Activated CD8-positive, alpha-beta T cell treated with anti-CD3 and anti-CD28 coated beads, Interleukin-2, amount 10 ng/mL, durations not matched to agents 7 days and 5 days (primary cell): ENCODE measurements at places on chromosomes 12 and 14. TPM values are rescaled to one million over a fixed set of nuclear protein-coding genes. Genes with fewer than 3 reads are reported as not detected.

GRCh38 chr14:95480109-95480886 lies 36.2 kb downstream of the SYNE3 start:
- no peak for DNase-seq

DNA sequence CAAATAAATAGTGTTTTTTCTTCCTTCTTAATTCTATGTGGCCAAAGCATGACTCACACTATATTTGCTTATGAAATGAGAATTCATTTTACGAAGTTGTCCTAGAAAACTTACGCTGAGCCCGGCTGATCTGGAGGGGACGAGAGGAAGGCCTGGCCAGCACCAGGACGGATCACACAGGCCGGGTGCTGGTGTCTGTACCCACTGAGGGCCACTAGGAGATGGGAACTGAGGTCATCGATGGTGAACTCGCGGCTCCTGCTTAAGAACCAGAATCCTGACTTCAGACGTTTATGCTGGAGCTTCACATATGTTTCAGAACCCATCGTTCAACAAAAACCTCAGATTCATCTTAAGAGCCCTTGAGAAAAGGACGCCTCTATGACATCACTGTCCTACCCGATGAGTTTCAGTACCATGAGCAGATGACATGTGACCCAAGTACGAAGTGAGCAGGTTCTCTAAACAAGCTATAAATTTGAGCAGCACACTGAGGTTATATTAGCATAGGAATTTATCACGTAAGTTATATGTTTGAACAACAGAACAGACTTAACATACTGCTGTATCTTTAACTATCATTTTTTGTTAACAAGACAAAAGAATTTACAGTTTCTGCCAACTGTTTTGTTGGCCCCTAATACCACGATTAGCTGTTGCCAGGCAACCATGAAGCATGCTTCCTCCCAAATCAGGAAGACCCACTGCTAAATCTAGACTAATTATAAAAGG lies 111.9 kb downstream of the FOXN3 start:
- DNase-seq = no peak

Gene SCNN1A
- 0.47 TPM for total RNA-seq

GRCh38 chr12:89695830-89696229 lies 12.8 kb downstream of the ATP2B1 start:
- no peak for DNase-seq

DNA sequence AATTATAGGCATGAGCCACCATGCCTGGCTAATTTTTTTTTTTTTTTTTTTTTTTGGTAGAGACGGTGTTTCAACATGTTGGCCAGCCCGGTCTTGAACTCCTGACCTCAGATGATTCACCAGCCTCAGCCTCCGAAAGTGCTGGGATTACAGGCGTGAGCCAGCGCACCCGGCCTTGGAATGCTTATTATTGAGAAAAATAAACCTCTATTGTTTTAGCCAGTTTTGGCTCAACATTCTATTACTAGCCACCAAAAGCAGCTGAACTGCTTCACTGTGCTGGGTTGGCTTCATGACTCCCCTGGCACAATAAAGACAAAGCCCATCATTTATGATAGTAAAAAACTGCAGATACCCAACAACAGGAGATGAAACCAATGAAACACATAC lies 93.5 kb upstream of the CEP83 start:
- DNase-seq = no peak

- DNase-seq = no peak
Observed at GRCh38 chr12:111277570-111277969, 91.3 kb downstream of the PHETA1 start.

- DNase-seq = no peak
Observed at GRCh38 chr12:121949648-121950397, 31.4 kb downstream of the CFAP251 start.

DNA sequence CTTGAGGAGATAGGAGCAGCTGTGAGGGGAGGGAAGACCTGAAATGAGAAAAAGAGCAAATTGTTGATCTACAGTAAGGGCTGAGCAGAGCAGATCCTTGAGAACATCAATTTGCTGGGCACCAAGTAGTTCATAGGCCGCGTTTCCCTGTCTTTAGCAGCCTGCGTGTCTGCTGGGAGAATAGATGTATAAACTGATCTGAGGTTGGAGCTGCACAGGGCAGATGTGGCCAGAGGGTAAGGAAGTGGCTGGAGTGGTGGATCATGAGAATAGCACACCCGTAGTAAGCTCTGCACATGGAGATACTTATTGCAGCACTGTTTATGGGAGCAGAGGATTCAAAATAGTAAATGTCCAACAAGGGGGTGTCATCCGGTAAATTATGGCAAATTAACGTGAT lies 44.4 kb downstream of the NTF3 start:
- no peak for DNase-seq

Gene NKX2-1
- total RNA-seq = not detected

Gene CREBL2
- 13.2 TPM for total RNA-seq

DNA sequence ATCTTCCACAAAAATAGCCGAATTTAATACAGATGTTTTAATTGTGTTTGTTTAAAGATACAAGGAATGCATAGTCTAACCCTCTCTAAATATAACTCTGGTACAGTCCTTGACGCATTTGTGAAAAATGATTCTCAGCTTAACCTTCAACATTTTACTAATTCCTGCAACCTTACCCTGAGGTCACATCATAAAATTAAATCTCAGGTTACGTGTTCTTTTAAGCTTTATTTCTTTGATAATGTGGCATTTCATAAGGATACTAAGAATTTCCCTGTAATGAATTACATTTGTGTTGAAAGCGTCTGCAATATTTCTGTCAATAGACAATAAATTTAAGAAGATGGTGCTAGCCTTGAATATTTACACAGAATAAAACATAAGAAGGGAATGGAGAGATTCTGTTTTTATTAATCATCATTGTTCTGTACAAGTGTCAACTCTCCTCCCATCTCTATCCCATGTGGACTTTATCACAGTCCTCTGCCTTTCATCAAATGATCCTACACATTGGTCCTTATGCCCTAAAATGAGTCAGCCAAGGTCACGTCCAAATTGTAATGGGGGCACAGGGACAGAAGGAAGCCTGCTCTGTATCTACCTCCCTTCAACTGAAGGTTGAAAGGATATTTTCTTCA lies 769.3 kb upstream of the FLRT2 start:
- no peak for DNase-seq

DNA sequence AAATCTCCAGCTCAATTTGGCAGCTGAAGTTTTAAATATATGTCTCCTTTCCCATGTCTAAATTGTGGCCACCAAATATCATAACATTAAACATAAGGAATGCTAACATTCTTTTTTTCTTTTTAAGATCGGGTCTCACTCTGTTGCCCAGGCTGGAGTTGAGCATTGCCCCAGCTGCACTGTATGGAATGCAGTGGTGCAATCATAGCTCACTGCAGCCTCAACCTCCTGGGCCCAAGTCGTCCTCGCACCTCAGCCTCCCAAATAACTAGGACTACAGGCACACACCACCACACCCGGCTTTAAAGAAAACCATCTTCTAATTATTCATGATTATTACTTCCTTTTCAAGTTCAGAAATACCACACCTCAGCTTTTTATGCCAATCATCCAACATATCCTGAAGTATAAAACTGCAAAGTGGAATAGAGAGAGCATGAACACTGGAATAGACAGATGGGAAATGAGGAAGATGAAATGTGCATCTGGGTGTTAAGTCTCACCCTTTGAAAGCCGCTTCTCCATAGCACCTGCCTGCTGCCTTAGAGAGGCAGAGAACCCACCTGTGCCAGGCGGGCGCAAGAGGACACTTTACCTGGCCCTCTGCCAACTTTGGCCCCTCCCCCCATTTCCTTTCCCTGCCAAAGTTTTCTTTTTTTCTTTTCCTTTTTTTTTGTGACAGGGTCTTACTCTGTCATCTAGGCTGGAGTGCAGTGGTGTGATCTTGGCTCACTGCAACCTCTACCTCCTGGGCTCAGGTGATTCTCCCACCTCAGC lies 2.8 kb upstream of the EML1 start:
- no peak for DNase-seq

Gene RHOJ
- not detected for total RNA-seq
